HAP-1 (cell line): ENCODE measurements at places on chromosomes 13 and 19.

GRCh38 chr13:112990783-112991182, 21.8 kb downstream of the MCF2L start:
- DNase-seq: no peak

DNA sequence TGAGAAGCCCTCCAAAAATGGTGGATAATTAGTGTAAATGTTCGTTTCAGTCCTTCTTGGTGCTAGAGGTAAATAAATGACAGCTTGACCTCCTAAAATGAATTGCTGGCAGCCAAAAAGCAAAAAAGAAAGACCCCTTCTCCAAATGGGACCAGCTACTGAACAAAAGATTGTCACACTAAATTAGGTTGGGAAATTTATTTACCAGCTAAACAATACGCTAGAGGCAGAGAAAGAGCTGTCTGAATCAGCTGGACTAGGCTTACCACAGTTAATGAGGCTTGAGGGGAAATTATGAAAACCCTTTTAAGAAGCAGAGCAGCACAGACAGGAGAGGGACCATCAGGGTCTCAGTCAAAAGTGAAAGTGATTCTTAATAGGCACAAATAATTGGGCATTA, 498.9 kb downstream of the SUCLA2 start:
- no peak for DNase-seq

DNA sequence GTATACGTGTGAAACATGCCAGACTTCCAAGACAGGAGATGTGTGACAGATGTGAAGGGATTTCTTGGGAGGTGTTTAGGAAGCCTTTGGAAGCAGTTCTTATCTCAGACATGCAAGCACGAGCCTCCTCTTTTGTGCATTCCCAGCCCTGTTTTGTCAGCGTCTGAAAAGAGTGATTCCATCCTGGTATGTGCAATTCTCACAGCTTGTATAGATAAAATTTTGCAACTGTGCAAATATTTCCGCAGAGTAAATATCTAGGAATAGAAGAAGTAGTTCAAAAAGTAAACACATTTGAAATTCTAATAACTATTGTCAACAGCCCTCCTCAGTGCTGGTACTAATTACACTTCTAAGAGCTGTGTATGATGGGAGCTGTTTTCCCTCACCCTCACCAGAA, 72.3 kb upstream of the C1QTNF9B start:
- DNase-seq: no peak

DNA sequence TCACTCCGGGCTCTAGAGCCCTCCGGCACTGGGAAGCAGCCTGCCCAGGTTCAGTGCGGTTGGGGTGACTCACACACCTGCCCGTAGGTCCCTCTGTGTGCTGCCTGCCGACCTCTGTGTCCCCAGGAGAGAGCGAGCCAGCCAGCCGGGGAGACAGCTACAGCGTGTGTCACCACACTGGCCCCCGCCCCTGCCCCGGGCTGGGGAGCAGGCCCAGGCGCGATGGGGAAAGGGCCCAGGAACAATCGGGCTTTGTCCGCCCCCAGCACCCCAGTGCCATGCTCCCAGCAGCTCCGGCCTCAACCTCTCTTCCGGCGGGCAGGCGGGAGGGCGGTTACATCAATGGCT, at the start of gene KLK6:
Gene KLK6 (minus strand): TSS at position 179 of the 348 bp plus-strand sequence. CDS start 1,487 bp downstream, outside the sequence.
- no peak for DNase-seq

GRCh38 chr13:56720841-56721240, 419.9 kb upstream of the PRR20A start:
- no peak for DNase-seq

DNA sequence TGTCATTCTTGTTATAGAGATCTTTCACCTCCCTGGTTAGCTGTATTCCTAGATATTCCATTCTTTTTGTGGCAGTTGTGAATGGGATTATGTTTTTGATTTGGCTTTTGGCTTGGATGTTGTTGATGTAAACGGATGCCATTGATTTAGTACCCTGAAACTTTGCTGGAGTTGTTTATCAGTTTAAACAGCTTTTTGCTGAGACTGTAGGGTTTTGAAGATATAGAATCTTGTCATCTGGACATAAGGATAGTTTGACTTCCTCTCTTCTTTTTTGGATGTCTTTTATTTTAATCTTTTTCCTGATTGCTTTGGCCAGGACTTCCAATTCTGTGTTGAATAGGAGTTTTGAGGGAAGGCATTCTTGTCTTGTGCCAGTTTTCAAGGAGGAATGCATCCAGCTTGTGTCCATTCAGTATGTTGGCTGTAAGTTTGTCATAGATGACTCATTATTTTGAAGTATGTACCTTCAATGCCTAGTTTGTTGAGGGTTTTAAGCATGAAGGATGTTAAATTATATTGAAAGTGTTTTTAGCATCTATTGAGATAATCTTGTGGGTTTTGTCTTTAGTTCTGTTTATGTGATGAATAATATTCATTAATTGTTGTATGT, 16.8 kb downstream of the ZNF431 start:
- no peak for DNase-seq

- no peak for DNase-seq
Measured at GRCh38 chr19:47239610-47240296, 8.8 kb upstream of the BBC3 start.

DNA sequence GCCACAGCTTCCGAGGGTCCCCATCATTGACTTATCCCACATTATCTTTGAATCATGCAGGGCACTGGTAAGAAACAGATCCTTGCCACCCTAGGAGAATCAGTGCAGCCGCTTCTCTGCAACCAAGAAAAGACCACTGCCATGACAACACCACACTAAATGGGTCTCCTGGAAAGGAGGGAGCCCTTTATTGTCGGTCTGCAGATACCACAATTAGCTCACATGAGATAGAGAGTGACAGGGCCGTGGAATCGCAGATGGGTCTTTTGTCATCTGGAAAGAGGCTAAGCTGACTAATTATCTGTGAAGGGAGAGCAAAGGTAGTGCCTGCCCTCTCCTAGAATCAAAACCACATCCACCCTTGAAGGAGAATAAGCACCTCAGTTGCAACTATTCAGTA, 178.3 kb upstream of the MYO16 start:
- DNase-seq: no peak

DNA sequence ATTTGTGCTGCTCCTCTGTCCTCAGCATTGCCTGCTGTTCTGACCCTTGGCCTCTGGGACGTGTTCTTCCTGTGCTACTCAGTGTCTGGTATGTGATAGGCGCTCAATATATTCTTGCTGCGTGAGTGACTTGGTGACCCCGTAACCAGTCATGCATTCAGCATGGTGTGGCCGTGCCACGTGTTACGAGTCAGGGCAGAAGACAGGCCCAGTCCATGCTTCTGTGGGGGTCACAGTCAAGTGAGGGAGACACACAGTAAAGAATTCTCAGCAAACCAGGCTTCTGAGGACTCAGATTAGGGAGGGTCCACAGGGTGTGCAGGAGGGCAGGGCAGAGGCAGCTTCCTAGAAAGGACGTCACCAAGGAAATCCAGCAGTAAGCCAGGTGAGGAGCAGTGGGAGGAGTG, 7.9 kb downstream of the PPP1R37 start:
- no peak for DNase-seq

GRCh38 chr13:33323801-33324510, 38.4 kb upstream of the STARD13 start:
- DNase-seq: no peak

- peak; percentile 46 for DNase-seq
Measured at GRCh38 chr19:3722443-3723109, 14.4 kb downstream of the TJP3 start.

- DNase-seq: no peak
Measured at GRCh38 chr19:1632462-1633268, 19.8 kb downstream of the TCF3 start.

GRCh38 chr13:76570510-76570971, 315.7 kb downstream of the KCTD12 start:
- DNase-seq: peak; percentile 22

DNA sequence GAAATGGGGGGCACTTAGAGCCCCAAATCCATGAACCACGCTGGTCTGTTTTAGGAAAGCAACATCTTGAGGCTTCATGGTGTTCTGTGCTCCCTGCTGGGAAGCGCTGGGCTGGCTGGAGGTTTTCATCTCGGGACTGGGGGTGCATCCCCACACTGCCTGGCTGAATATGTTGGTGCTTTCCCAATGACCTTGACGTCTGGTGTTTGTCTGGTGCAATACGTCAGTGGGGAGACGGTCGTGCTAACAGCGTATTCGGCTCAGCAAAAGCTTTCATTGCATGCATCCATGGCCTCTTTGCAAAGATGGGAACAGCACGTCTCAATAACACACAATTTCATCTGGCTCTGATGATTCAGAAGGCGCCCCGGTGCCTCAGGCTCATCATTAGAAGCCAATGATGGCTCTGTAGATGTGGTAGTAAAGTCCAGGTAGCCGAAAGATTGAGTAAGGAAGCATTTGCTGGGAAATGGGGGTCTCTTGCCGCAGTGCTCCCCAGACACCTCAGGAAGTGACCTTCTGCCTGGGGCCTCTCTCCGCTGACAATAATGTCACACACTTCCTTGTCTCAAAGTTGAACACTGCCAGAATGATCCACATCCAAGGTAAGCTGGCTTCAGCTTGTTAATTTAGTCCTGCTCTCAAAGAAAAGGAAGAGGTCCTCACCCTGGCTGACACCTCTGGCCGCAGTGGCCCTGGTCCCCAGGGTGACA, 97.7 kb downstream of the ING1 start:
- DNase-seq: no peak

GRCh38 chr13:22427066-22427465, 753.7 kb upstream of the SGCG start:
- DNase-seq: no peak

DNA sequence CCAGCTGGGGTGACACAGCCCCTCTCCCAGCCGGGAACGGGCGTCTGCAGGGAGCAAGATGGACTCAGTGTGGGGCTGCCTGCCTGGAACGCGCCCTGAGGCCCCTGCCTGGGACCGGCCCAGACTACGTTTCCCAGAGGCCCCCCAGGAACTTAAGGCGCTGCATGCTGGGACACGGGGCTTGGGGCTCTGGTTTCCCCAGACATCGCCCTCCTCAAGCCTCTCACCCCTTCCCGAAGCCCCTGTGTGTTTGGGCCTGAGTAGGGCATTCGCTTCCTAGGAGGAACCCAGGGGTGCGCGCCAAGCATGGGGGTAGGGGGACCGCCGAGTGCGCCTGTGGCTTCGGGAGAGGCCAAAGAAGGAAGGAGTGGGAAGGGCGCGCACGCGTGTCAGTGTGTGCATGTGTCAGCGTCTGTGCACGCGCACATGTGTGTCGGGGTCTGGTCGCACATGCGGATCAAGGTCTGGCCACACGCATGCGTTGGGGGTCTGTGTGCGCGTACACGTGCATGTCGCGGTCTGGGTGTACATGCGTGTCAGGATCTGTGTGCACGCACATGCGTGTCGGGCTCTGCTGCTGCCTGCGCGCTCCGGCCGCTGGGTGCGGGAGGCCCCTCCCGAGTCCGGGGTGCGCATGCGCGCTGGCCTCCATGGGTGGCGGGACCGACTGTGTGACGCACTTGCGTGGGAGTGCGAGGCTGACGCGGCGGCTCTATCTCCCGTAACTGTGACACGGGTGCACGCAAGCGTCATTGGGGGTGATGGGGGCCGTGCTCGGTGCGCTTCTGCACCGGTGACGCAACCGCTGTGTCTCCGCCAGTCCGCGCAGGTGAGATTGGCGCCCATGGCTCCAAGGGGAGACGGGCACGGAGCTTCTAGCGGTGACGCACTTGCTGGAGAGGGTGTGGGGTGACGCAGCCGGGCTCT, 16.2 kb downstream of the ZNF331 start:
- DNase-seq: no peak

DNA sequence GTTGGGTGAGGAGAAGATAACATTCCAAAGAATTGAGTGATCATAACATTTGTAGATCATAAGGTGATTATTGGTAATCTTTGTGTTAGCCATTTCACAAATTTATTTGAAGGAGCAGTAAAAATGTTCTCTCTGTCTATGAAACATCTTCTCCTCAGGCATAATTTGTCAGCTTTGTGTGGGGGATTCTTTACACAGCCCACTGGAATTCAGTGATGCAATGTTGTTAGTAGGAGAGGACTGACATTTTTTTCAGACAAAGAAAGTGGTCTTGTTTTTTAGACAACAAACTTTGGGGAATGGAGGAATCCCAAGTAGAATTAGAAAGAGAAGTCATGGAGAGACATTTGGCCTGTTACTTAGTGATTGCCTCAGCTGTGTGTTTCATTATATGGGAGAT, 100.3 kb downstream of the ITGBL1 start:
- no peak for DNase-seq

GRCh38 chr13:51707461-51707860, 96.5 kb downstream of the DHRS12 start:
- DNase-seq: no peak

GRCh38 chr13:110340812-110341444, 33.8 kb downstream of the COL4A2 start:
- DNase-seq: no peak

- DNase-seq: no peak
Measured at GRCh38 chr19:39695759-39696158, 8.5 kb upstream of the LGALS14 start.

GRCh38 chr13:48896312-48896711, 79.4 kb upstream of the FNDC3A start:
- DNase-seq: no peak

DNA sequence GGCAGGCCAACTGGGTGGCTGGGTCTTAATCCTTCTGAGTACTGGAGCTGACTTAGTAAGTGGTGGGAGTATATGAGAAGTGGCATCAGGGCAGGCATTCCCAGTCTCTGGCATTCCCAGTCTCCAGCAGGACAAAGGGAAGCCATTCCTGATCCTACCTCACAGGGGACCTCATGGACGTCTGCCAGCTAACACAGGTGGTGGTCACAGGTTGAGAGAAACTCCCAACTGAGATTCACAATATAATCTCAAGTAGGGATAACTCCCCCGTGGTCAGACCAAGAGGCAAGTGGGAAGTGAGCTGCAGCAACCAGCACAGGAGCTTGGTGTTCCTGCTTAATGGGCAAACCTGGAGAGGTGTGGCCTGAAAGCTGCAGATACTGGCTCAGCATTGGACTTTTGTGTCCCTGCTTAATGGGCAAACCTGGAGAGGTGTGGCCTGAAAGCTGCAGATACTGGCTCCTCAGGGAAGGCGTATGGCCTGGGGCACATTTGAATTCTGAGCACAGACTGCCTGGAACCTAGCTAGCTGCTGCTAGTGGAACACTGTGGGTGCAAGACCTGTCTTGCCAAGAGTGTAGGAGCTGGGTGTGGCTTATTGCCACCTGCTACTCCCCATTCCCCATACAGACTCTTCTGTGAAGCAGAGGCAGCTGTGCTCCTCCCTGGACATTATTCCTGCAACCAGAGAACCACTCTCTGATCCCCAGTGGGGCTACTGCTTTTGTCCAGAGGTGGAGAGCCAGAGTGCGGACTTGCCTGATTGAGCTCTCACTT, 25.9 kb upstream of the OR10H2 start:
- no peak for DNase-seq
